ENCODE measurements at places on chromosomes 4 and X. TPM values are rescaled to one million over a fixed set of nuclear protein-coding genes. Genes with fewer than 3 reads are reported as not detected.
A peak's percentile ranks its signal among the peaks of the same experiment; 100 is the strongest.

CXXC4 gene
- not detected for total RNA-seq

GRCh38 chr4:86910369-86910768, 18.1 kb upstream of the C4orf36 start:
- DNase-seq = no peak

AVPR2 gene
- total RNA-seq = not detected

STBD1 gene
- total RNA-seq = 0.42 TPM

DNA sequence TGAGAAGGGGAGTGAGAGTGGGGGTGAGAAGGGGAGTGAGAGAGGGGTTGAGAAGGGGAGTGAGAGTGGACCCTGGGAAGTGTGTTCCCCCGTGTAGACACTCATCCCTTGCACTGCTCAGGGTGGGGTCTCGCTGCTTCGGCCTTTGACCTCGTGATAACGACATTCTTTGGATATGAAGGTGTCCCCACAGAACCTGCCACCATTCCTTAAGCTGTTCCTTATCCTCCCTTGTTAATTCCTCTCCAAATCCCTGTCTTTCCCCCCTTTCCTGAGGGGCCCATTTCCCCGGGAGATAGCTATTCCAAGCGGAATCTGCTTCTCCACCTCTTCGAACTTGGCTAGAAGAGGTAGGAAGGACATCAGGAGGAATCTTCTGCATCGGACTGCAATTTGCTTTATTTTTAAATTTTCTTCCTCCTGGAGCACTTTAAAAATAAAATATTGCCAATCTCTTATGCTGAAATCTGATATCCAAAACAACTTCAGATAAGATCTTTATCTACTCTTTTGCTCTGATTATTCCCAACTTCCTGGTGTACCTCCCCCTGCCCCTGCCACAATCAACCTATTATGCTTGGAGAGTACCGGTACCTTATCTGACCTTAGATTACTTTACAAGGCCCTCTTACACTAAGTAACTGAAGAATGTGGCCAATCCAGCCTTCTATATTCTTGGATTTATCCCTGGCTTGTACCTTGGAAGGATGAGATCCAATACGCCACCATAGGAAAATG, 15.6 kb downstream of the TRIML1 start:
- no peak for DNase-seq

- DNase-seq = no peak
These were observed 68.8 kb downstream of the ZAR1 start for GRCh38 chr4:48558819-48559218.

DNA sequence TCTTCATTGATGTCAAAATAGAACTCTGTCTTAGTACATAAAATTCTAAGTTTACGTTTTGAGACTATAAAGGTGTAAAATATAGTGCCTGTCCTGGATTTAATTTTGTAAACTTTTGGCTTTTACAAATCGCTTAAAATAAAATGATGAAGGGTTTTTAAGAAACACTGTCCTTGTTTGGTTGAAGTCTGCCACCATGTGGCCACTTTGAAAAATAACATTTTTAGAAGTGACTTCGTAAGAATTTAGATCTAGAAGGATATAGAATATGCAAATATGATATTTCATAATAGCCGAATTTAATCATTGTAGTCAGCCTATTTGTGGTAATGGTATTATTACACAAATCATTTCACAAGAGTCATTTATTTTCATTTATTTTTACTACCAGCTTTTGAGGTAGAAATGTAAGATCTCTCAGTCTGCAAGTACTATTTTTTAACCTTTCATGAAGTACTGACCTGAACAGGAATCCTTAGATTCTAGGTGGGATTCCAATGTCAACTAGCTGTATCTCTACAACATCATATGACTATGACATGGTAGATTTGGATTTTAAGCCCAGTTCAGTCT, 31.0 kb upstream of the FAT4 start:
- DNase-seq = peak; percentile 30

DNA sequence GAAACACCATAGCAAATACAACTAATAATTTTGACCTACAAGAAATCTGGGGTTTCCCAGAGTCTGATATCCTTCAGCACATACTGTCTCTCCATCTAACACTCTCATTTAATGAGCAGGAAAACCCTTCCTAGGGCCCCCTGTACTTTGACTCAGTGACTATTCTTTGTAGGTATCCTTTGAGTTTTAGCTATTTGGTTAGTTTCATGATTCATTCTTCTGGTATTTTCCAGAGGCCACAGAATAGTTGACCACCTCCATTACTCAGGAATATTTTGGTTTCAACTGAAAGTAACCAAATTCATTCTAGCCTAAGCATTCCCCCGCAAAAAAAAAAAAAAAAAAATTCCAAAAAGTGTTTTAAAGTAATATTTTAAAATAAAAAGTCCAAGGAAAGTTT, 140.0 kb downstream of the IDS start:
- no peak for DNase-seq

DNA sequence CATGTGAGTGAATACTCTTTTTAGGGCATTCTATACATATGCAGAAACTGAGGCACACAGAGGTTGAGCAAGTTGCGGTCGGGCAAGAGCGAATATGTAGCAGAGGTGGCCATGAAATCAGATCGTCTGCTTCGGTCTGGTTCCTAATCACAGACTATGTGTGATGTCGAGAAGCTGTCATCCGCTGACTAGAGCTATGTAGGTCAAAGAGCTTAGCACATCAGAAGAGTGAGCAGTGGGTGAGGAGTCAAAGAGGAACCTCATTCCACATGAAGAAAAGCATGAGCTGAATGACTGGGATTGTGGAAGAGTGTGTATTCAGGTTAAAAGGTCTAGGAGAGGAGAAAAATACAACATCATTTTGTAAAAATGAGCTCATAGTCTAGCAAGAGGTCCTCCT, 19.0 kb downstream of the GAB3 start:
- no peak for DNase-seq

DNA sequence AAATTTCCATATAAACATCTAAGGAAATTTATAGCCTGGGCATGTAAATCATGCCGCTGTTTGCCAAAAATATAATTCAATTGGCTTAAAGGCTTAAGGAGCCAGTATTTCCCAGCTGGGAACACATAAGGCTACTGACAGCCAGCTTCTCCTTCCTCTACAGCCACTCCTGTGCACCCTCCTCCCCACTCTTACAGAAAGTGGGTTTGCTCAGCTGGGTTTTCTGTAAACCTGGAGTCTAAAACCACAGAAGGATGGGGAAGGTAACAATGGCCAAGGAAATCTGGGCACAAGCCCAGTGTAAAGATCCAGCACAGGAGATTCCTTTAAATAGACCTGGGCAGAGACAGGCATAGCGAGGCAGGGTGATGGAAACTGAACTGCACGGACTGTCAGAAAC, 18.5 kb downstream of the ACSL1 start:
- DNase-seq = no peak

DNA sequence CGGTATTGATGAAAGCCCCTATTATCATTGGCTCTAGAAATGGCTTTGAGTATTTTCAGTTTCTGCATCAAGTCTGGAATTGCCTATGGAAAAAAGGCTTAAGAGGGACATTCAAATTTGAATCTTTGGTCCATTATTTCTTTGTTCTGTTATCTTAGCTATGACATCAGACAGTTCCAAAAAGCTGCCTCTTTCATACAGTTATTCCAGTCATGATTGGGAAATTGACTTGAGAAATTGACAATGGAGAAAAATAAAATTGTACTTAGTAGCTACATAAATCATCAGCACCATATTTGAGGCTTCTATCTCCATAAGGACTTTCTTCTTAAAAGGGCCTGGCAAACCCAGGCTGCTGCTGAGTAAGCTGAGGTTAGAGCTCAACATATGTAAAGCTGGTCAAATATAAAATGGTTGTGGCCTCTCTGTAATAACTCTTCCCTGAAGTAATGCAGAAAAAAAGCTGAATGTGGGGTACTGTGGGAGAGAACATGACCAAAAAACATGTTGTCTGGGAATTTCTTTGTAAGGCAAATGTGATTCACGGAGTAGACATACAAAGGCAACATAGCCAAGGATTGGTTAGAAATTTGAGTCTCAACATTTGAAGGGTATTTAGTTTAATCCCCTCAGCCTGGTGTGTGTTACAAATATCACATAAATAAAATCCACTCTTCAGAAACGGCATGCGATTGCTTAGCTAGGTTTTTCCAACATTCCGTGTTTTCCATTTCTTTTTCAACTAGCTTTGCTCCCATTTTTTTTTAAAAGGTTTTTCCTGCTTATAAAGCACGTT, 100.9 kb downstream of the LNX1 start:
- no peak for DNase-seq

DNA sequence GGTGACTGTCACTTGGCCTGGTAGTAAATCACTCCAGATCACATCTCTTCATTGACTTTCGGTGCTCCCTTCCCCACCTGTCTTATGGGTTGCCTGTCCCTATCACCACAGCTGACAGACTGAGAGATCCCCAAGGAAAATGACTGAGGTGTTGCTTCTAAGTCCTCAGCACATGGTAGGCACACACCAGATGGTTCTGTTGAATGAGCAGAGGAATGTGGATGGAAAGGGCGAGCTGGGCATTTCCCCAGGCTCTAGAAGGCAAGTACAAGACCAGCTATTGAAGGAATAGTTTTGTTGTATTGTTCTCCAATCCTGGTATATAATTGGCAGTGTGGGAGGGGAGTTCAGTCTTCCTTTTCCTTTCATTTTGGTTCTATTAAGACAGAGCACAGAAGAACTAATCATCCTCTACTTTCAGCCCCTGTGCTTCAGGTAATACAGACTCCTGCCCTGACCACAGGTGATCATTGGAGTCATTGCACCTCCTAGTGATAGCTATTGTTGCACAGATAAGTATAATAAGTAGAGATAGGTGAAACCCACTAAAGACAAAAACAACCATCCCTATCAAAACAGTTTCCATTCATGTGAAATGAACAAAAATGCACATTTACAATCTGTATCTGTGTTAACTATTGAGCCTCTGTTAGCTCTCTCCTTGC, 158.6 kb downstream of the TRAM1L1 start:
- DNase-seq = no peak

DNA sequence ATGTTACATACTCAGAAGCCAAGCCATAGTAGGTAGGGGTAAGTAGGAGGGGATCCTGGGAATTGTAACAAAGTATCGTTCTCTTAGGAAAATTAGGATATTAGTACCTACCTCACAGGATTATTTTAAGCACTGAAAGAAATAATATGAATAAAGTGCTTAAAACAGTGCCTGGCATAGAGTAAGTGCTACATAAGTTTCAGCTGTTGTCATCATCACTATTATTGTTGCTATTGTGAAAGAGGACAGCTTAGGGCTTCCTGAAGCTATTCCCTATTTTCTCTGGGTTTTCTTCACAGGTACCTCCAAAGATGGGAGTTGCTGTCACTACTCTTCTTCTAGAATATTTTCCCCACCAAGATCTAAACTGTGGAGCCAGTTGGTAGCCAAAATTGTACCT, 443.7 kb upstream of the FGF16 start:
- DNase-seq = no peak

DNA sequence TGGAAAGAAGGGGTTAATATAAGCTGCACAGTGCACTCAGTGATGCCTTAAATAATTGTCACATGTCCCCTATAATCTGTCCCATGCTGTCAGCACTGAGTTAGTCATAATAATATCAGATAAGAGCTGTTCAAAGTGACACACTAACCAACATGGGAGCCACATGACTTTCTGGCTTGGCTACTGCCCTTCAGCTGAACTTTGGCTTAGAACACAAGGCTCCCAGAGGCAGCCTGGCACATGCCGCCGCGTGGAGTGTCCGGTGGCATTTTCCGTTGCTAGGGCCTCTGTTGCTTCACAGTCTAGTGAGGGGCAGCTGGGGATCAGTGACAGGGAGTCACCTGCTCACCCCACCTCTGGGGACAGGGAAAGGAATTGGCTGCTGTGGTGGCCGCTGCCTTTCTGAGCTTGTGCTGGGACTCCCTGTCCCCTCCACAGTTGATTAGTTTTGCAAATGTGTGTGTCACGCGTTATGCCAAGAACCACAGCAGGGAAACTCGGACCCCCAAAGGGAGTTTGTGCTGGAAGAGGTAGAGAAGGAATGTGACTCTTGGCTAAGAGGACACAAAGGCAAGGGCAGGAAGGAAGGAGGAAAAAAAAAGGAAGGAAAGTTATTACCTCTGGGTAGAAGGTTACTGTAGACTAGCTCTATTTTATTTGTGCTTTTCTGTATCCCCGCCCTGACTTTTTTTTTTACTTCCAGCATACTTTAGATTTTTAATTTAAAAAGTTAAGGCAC, 41.1 kb upstream of the PPARGC1A start:
- no peak for DNase-seq

PCDH11X gene
- not detected for total RNA-seq

GRCh38 chrX:30301963-30302362, 7.2 kb downstream of the NR0B1 start:
- no peak for DNase-seq

DNA sequence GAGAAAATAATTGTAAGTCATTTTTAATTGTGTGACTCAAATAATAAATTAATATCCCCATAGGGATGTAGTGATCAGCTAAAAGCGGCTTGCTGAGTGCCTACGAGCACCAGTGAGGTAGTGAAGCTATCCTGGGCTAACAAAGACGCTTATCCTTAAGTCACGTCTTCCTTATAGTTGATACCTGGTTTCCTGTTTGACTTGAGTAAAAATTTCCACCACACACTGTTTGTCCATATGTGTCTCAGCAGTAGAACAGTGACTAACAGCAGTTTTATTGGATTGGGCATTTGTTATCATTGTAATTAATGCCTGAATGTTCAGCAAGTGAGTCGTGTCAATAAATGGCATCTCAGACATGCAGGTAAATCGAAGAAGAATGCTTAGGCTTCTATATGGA, 241.1 kb downstream of the GRXCR1 start:
- DNase-seq = no peak

SERTM2 gene
- not detected for total RNA-seq

DNA sequence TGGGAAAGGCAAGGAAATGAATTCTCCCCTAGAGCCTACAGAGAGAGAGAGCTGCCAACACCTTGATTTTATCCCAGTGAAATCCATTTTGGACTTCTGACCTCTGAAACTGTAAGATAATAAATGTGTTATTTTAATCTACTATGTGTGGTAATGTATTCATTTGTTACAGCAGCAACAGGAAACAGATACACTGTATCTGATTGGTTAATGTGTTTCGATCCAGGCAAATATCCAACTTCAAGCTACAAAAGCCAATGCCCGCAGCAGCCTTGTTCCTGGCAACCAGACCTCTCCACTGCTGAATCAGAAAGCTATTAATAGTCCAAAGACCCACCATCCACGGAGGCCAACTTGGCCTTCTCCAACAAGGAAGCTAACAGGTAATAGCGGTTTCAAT, 318.1 kb downstream of the PTTG2 start:
- DNase-seq = no peak

DNA sequence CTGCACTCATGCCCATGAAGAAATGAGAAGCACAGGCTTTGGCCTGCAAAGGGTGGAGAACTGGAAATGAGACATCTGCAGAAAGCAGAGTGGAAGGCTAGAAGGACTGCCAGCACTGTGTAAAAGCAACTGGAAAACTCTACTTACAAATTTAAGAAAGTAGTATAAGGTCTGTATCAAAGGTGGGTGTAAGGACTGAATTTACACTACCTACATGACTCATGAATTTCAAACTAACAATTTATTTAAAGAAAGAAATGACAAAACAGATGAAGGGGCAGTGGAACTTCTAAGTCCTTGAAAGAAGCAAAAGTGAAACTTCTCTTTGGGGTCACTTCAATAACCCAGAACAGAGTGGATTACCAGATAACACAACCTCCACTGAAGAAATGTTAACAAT, 71.2 kb downstream of the SLC10A7 start:
- no peak for DNase-seq

- no peak for DNase-seq
These were observed 2.2 kb downstream of the MAPK10 start for GRCh38 chr4:86357608-86358007.

- peak; percentile 26 for DNase-seq
These were observed 6.6 kb downstream of the GUCY2F start for GRCh38 chrX:109475174-109475891.

SSX1 gene
- total RNA-seq = 137 TPM

GRCh38 chr4:33998291-33998690, 2246.0 kb downstream of the ARAP2 start:
- no peak for DNase-seq

IL13RA2 gene
- total RNA-seq = not detected

FAM53A gene
- total RNA-seq = 1.6 TPM
